ENCODE measurements at places on chromosomes 3 and 15. TPM values are rescaled to one million over a fixed set of nuclear protein-coding genes. Genes with fewer than 3 reads are reported as not detected.

The SI gene
- not detected for total RNA-seq

The AGBL1 gene
- total RNA-seq: 0.76 TPM

The UBE2E2 gene
- total RNA-seq: 40.6 TPM

The PROS1 gene
- total RNA-seq: 4.9 TPM

The TP63 gene
- not detected for total RNA-seq

The OXTR gene
- 4.0 TPM for total RNA-seq

The SLC27A2 gene
- not detected for total RNA-seq

The PRSS50 gene
- total RNA-seq: not detected

The TNNC1 gene
- 2.7 TPM for total RNA-seq

DNA sequence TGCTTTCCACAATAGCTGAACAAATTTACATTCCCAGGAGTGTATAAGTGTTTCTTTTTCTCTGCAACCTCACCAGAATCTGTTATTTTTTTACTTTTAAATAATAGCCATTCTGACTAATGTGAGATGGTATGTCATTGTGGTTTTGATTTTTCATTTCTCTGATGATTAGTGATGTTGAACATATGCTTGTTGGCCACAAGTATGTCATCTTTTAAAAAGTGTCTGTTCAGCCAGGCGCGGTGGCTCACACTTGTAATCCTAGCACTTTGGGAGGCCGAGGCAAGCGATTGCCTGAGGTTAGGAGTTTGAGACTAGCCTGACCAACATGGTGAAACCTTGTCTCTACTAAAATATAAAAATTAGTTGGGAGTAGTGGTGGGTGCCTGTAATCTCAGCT lies 619.3 kb downstream of the SI start:
- no peaks in the 10 kb centered on the region for H3K4me1 ChIP-seq
- H3K27me3 ChIP-seq: no peaks in the 10 kb centered on the region
- H3K27ac ChIP-seq: no peak overlapping the region
- H3K4me3 ChIP-seq: no peak overlapping the region

DNA sequence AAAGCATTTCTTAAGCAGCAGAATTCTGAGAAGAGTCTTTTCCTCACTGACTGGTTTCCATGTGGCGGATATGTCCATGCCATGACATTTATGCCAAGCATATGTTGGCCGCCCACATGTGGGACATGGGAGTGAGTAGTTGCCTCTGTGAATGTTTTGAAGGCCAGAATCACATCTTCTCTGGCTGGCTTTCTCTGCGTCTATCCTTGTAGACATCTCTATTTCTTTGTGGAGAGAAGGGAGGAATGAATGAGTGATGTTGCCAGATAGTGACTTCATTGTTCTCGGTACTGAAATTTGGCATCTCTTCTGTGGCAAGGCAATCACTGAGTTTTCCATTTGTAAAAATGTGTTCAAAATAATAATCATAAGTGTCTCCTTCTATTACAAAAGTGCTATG lies 316.0 kb downstream of the CLSTN2 start:
- DNase-seq: no peak
- no peak overlapping the region for H3K27ac ChIP-seq
- H3K4me3 ChIP-seq: no peak overlapping the region

DNA sequence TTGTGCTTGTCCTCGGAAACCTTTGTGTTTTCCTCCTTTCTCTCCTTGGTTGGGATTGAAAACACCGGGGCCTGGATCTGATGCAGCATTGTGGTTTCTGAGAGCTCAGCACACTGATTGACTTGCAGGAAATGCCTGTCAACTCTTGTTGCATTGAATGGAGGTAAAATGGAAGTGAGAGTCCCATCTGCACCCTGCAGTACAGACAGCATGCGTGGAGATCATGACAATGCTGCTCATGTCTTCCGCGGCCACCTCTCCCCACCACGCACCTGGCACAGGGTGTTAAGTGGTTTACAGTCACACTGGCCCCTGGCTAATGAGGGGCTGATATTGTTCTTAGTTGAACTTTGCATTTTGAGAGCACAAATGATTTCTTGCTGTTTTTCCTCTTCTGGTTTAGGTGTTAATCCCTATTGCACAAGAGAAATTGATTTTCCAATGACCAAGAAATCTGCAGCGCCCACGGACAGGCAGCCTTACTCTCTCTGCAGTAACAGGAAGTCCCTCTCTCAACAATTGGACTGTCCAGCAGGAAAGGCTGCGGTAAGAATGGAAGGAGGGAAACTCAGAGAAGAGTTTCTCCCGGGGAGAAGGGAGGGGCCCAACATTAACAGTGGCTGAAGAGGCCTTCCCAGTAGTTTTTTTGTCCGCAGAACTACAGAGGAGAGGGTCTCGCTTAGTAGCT lies 58.5 kb downstream of the STARD5 start:
- peaks cover 13% of the 10 kb centered on the region for H3K4me1 ChIP-seq
- H3K27me3 ChIP-seq: peaks cover 1% of the 10 kb centered on the region
- H3K27ac ChIP-seq: no peak overlapping the region
- no peak for DNase-seq
- H3K4me3 ChIP-seq: no peak overlapping the region

- H3K4me3 ChIP-seq: no peak overlapping the region
- peaks cover 25% of the 10 kb centered on the region for H3K4me1 ChIP-seq
- DNase-seq: peak; percentile 38
- H3K27ac ChIP-seq: peak overlapping the region; percentile 22
- H3K27me3 ChIP-seq: peaks cover 8% of the 10 kb centered on the region
These were observed 57.6 kb upstream of the NR2E3 start for GRCh38 chr15:71752604-71753289.

DNA sequence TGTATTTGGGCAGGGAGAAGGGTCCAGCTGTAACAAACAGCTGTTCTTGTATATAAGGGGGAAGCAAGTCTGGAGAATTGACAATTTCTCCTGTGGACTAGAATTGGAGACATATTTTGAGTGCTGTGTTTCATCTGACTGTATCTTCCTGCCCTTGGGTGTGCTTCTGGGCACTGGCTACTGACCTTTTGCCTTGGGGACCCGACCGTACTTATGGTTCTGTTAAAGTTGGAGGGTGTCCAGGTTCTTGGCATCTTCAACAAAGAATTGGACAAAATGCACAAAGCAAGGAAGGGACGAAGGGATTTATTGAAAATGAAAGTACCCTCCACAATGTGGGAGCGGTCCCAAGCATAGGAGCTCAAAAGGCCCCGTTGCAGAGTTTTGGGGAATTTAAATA lies 31.0 kb downstream of the MAP2K1 start:
- peaks cover 9% of the 10 kb centered on the region for H3K4me1 ChIP-seq
- no peak overlapping the region for H3K4me3 ChIP-seq
- H3K36me3 ChIP-seq: no peaks in the 10 kb centered on the region
- peaks cover 6% of the 10 kb centered on the region for H3K27me3 ChIP-seq
- DNase-seq: no peak
- no peak overlapping the region for H3K27ac ChIP-seq

GRCh38 chr15:74844319-74845207 lies 1.6 kb upstream of the ULK3 start:
- H3K27ac ChIP-seq: peak overlapping the region; percentile 28
- H3K4me1 ChIP-seq: peaks cover 7% of the 10 kb centered on the region
- H3K27me3 ChIP-seq: peaks cover 12% of the 10 kb centered on the region
- no peaks in the 10 kb centered on the region for H3K36me3 ChIP-seq
- no peak overlapping the region for H3K4me3 ChIP-seq
- no peak for DNase-seq

- no peaks in the 10 kb centered on the region for H3K36me3 ChIP-seq
- no peak for DNase-seq
- no peaks in the 10 kb centered on the region for H3K4me1 ChIP-seq
- H3K4me3 ChIP-seq: no peak overlapping the region
- H3K27ac ChIP-seq: no peak overlapping the region
These were observed 982.3 kb downstream of the ROBO2 start for GRCh38 chr3:78022232-78022631.

GRCh38 chr3:39809995-39810595 lies 686 bp downstream of the MYRIP start:
- H3K36me3 ChIP-seq: no peaks in the 10 kb centered on the region
- H3K4me1 ChIP-seq: peaks cover 17% of the 10 kb centered on the region
- H3K27me3 ChIP-seq: peaks cover 16% of the 10 kb centered on the region
- H3K4me3 ChIP-seq: peak overlapping the region; percentile 95
- H3K27ac ChIP-seq: peak overlapping the region; percentile 77

- DNase-seq: no peak
- peaks cover 2% of the 10 kb centered on the region for H3K27me3 ChIP-seq
- peaks cover 5% of the 10 kb centered on the region for H3K4me1 ChIP-seq
- H3K27ac ChIP-seq: no peak overlapping the region
These were observed 20.2 kb downstream of the INSYN1 start for GRCh38 chr15:73732930-73733329.

DNA sequence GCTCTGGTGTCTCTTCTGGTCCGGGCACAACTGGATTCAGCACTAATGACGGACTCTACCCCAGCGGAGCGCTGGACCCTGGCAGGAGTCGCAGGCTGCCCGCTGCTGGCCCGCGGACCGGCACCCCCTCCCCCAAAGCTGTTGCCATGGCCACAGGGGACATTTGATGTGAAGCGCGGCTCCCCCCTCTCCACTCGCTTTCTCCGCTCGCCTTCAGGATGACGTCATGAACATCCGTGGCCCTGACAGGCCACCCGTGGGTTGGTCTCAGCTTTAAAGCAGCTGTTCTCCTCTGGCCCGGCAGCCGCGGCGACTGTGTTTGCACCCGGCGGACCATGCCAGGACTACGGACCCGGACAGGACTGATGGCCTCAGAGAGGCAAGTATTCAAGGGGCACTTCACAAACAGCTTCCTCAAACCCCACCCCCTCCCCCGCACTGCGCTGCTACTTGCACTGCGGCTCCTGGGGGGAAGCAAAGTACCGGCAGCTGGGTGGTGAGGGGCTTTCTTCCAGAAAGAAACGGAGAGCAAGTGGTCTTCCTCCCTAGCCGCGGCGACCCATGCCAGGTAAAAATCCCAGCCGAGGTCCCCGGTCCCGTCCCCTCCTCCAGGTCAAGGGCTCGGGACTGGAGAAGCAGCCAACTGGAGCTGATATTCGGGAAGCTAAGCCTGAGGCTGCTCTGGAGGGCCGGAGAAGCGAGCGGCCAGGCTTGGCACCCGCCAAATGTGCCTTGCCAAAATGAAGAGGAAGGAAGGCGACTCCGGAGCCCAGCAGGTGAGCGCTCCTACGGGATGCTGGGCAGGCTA lies 16.6 kb upstream of the AEN start:
- H3K27me3 ChIP-seq: peaks cover 25% of the 10 kb centered on the region
- H3K4me3 ChIP-seq: peak overlapping the region; percentile 98

DNA sequence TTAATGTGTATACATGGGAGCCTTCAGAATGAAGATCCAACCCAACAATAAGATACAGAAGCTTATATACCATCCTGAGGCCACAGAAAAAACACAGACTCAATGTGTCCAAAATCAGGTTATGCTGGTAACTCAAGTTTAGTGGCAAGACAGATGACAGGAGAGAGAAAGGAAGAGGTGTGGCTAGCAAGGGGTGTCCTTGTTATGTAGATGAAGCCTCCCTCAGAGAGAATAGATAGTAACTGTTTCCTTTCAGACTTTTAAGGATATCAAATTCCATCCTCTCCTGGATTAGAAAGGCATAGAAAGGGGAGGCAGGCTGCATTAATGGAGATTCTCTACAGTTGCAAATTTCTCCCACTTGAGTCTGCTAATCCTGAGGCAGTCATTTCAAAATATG lies 447.4 kb downstream of the GABRB3 start:
- no peaks in the 10 kb centered on the region for H3K4me1 ChIP-seq
- no peak overlapping the region for H3K4me3 ChIP-seq
- H3K27ac ChIP-seq: no peak overlapping the region
- H3K27me3 ChIP-seq: no peaks in the 10 kb centered on the region
- no peak for DNase-seq
- no peaks in the 10 kb centered on the region for H3K36me3 ChIP-seq

DNA sequence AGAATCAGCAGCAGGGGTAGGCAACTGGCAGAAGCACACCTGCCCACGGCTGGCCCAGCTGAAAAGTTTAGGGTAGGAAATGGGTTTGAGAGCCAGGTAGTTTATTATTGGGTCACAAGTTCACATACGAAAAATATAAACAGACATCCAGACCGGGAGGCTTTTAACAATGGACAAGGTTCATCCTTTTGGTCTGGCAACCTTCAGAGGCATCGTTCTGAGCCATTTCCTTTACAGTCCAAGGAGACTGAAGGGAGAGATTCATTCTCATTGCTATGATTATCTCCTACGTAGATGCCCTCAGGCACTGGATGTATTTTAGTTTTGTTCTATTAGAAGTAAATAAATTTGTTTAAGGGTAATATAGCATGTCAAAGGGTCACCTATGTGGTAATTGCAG lies 248.0 kb upstream of the THBS1 start:
- peaks cover 2% of the 10 kb centered on the region for H3K4me1 ChIP-seq
- no peak overlapping the region for H3K27ac ChIP-seq
- no peak for DNase-seq
- no peak overlapping the region for H3K4me3 ChIP-seq
- no peaks in the 10 kb centered on the region for H3K36me3 ChIP-seq
- H3K27me3 ChIP-seq: no peaks in the 10 kb centered on the region

GRCh38 chr3:147210676-147211075 lies 195.7 kb downstream of the ZIC4 start:
- H3K4me3 ChIP-seq: no peak overlapping the region
- H3K36me3 ChIP-seq: peaks cover 6% of the 10 kb centered on the region
- no peak overlapping the region for H3K27ac ChIP-seq
- H3K4me1 ChIP-seq: no peaks in the 10 kb centered on the region

DNA sequence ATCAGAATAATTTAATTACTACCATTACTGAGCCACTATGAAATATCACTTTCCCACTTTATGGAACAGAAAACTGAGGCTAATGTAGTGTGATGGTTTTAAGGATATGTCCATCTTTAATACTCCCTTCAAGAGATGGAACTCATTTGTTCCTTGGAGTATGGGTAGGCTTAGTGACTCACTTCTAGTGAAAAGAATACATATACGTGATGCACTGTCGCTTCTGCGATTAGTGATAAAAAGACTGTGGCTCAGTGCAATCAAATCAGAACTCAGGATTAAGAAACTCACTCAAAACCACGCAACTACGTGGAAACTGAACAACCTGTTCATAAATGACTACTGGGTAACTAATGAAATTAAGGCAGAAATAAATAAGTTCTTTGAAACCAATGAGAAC lies 216.6 kb downstream of the SUCLG2 start:
- no peaks in the 10 kb centered on the region for H3K4me1 ChIP-seq
- no peaks in the 10 kb centered on the region for H3K36me3 ChIP-seq
- DNase-seq: no peak
- no peaks in the 10 kb centered on the region for H3K27me3 ChIP-seq
- no peak overlapping the region for H3K4me3 ChIP-seq

DNA sequence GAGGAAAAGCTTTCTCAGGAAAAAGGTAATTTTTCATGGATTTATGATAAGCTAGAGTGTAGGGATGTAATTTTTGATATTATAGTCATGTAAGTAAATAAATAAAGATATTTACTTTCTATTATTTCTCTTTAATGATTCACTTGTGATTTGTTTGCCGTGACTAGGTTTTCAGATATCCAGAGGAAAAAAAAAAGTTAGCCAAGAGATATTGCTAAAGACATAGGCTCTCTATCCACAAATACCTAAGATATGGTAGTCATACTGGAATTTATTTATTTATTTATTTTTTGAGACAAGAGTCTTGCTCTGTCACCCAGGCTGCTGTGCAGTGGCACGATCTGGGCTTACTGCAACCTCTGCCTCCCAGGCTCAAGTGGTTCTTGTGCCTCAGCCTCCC lies 59.9 kb downstream of the AP4E1 start:
- no peaks in the 10 kb centered on the region for H3K4me1 ChIP-seq
- H3K36me3 ChIP-seq: peaks cover 49% of the 10 kb centered on the region
- no peak overlapping the region for H3K27ac ChIP-seq

- no peak overlapping the region for H3K4me3 ChIP-seq
- H3K4me1 ChIP-seq: no peaks in the 10 kb centered on the region
- no peaks in the 10 kb centered on the region for H3K36me3 ChIP-seq
- no peak for DNase-seq
These were observed 1036.1 kb downstream of the MCTP2 start for GRCh38 chr15:95267481-95267880.

- H3K4me3 ChIP-seq: no peak overlapping the region
- H3K36me3 ChIP-seq: no peaks in the 10 kb centered on the region
- no peak for DNase-seq
- H3K27me3 ChIP-seq: no peaks in the 10 kb centered on the region
These were observed 30.2 kb downstream of the TKT start for GRCh38 chr3:53225651-53226050.
